ENCODE measurements at places on chromosomes 2 and 18.
A peak's percentile ranks its signal among the peaks of the same experiment; 100 is the strongest.

DNA sequence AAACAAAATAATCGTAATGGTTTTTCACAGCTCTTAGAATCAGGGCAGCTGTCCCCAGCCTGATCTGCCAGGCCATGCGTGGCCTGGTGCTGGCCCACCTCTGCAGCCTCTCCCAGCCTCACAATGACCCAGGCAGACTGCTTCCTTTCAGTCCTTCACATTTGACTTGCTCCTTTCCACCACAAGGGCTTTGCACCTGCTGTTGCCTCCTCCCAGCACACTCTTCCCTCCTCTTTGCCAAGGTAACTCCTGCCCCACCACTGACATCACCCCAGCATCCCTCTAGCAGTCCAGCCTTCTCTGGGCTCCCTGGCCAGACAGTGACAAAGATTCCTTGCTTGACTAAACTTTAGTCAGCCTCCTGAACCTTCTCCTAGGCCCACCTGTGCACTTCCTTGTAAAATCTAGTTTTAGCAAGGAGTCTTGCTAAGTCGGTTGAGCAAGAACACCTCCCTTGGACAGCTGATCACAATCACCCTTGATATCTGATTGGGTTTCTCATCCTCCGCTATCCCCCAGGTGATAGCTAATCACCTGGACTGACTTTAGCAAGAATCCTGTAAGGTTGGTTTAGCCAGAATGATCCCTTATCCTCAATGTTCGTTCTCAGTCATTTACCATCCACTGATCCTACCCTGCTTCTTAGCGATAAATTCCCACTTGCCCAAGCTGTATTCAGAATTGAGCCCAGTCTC, 16.2 kb upstream of the RAB11FIP5 start:
- DNase-seq, result no peak

DNA sequence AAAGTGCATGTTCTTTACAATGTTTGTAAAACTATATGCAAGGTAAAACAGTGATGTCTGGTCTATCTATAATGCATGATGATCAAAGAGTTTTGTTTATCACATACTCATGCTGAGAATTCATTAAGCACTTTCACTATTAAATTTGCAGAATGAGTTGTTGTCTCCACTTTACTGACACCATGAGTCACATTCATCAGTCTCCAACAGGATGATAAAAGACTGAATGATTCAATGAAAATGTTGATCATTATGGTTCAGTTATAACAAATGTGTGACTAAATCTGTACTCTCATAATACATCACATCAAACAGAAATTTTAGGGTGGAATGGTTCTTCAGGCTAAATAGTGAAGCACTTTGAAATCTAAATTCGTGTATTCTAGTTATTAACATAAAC, 129.0 kb downstream of the ERBB4 start:
- DNase-seq, result no peak

GRCh38 chr2:153311432-153311831, 167.1 kb downstream of the RPRM start:
- DNase-seq, result peak; percentile 35

DNA sequence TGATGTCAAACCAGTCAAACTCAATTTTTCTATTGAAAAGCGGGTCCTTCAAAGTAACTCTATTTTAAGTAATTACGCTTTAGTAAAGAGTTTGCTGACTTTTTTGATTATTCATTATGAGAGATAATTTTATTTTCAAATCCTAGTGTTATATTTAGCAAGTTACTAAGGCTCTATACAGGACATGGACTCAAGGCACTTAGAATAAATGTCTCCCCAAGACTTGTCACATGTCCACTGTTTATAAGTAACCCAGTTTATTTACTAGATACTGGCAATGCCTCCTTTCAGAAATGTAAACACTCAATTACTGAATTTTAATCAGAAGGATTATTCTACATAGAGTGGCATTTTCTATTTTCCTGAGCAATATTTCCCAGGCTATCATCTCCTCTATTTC, 638.1 kb downstream of the ERBB4 start:
- DNase-seq, result no peak

- DNase-seq, result peak; percentile 77
These were observed 13.1 kb downstream of the HS6ST1 start for GRCh38 chr2:128305555-128306080.

DNA sequence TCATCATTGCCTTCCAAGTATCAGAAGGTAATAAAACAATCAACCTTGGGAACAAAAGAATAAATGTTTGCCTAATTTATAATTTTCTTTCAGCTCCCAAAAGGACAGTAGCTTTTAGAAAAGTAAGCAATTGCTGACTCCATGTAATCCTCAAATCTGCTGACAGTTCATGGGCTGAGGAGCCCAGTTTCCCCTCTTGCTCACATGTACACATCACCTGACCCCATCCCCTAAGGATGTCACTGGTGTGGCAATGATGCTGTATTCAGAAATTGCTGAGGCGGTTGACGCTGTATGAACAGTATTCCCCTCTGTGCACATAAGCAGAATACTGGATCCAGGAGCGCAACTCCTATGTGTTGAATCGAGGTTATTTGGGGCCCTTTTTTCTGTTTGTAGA, 56.1 kb upstream of the LYPD1 start:
- no peak for DNase-seq

- DNase-seq, result no peak
These were observed 313.8 kb downstream of the PDE11A start for GRCh38 chr2:177758591-177759371.

DNA sequence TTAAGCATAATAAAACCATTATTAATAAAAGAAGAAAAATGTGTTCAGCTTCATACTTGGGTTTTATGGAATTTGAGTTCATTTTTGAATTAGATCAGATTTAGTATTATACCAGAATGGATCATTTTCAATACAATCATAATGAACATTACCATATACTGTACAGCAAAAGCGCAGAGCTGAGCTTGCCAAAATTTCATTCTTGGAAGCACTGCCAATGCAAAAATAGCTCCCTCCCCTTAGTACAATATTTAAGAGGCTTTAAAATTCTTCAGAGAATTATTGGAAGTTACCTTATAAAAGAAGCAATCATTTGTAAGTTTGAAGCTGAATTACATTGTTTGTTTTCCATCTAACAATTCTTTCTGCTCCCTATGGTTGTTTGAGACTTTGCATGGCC, 938.1 kb upstream of the SLC39A10 start:
- DNase-seq, result no peak

- no peak for DNase-seq
These were observed 164.6 kb downstream of the GULP1 start for GRCh38 chr2:188456114-188456909.

DNA sequence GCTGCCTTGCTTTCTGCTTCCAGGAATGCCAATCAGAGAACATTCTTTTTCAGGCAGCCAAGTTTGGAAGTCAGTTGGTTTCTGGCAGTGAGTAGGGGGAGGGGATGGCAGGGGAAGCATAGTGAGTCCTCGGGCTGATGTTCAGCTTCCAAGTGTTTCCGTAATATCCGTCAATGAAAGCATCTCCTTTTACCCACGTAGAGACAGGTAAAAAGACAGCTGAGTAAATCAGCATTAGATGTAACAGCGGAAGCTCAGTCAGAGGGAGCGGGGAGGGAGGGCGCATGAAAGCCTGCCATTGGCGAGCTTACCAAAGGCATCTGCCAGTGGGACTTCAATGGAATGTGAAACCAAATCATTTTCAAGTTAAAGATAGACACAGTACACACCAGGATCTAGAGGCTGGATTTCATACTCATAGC, 117.1 kb upstream of the DTNA start:
- no peak for DNase-seq

GRCh38 chr2:241957276-241957675, 87.7 kb downstream of the RTP5 start:
- no peak for DNase-seq

GRCh38 chr2:26666671-26667070, 25.5 kb upstream of the CIB4 start:
- no peak for DNase-seq

GRCh38 chr18:12301263-12302005, 6.6 kb upstream of the TUBB6 start:
- DNase-seq, result no peak

- no peak for DNase-seq
These were observed 399.3 kb downstream of the BCL11A start for GRCh38 chr2:60154142-60154541.

DNA sequence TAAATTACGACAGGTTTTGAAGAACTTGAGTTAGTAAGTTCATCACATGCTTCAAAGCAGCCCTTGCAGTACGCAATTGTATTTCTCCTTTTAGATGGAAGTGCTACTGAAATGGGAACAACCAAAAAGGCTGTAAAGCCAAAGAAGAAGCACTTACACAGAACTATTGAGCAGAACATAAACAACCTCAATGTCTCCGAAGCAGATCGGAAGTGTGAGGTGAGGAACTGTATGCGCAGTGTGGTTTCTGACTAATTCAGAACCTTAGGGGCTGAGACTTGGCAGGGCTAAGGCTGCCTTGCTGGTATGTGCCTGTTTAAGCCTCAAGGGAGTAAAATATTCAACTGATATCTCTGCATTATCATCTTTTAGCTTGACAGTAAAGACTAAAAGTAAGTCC, 8.4 kb downstream of the NCAPH start:
- DNase-seq, result no peak

- no peak for DNase-seq
These were observed 75.6 kb upstream of the TTC39C start for GRCh38 chr18:23938901-23939341.

GRCh38 chr2:170341684-170342623, 164.0 kb downstream of the MYO3B start:
- DNase-seq, result no peak

GRCh38 chr2:104430852-104431251, 423.1 kb upstream of the POU3F3 start:
- no peak for DNase-seq

- DNase-seq, result no peak
These were observed 35.8 kb downstream of the TCF7L1 start for GRCh38 chr2:85168942-85169341.

- no peak for DNase-seq
These were observed 455.9 kb upstream of the HS6ST1 start for GRCh38 chr2:128774320-128775216.

- no peak for DNase-seq
These were observed 222.4 kb upstream of the RAB12 start for GRCh38 chr18:8386669-8387380.

GRCh38 chr2:197247083-197247482, 63.5 kb downstream of the ANKRD44 start:
- no peak for DNase-seq

DNA sequence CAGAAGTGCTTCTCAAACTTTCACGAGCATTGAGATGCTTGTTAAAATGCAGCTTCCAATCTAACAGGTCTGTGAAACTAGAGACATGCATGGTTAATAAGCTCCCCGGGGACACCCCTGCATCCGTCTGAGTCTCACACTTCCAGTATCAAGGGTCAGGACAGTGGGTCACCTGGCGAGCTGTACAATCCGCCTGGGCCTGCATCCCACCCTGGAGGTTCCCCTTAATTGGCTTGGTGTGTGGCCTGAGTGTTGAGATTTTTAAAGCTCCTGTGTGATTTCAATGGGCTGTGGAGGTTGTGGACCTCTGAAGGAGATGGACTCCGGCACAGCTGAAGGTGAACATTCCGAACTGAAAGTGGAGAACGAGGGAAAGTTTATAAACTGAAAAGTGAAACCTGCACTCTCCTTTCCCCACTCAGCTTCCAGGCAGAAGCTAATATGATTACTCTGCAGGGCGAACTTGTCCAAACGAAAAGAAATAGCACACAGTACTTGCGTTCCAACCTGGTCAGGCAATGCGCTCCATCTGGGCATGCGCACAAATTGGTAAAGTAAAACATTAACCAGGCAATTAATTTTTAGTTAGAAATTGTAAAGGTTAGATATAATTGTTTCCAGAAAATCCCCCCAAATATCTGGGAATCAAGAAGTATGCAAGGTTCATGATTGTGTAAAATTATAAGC, 191.7 kb upstream of the ALKAL2 start:
- DNase-seq, result no peak

- DNase-seq, result peak; percentile 36
These were observed 595 bp upstream of the HDHD2 start for GRCh38 chr18:47150824-47151366.

- no peak for DNase-seq
These were observed 35.6 kb downstream of the GLI2 start for GRCh38 chr2:120771111-120771780.

DNA sequence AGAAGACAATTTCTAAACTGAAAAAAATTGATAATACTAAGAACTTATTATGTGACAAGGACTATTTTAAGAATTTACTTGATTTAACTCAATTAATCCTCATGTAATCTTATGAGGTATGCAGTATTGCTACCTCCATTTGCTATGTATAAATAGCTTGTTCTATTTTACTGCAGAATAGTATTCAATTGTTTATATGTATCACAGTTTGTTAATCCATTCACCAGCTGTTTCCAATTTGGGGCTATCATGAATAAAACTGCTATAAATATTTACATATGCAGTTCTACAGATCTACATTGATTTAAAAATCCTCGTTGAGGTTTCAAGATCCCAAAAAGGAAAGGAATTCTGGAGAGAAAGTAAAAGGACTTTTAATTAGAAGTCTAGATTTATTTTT, 54.8 kb upstream of the DOCK10 start:
- DNase-seq, result no peak

GRCh38 chr2:239375278-239376061, 25.4 kb downstream of the HDAC4 start:
- no peak for DNase-seq

- no peak for DNase-seq
These were observed 574.3 kb upstream of the POU3F3 start for GRCh38 chr2:104279646-104280045.

GRCh38 chr2:8285898-8286297, 396.0 kb upstream of the ID2 start:
- no peak for DNase-seq

GRCh38 chr2:80624062-80624461, 319.5 kb upstream of the LRRTM1 start:
- DNase-seq, result no peak

DNA sequence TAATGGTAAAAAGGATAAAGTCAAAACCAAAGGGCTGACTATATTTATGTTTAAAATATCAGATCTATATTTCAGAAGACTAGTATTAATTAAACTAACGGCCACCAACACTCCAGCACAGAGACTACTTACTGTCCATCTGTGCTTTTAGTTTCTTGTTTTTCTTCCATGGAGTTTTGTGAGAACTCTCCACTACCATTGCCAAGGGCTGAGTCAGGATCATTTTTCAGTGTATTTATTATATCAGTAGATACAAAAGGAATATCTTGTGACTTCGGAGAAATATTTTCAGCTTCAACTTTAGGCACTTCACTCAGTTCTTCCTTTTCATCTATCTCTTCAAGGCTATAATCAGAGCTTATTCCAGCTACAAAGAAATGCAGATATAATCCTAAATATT, 79.1 kb upstream of the GRB14 start:
- no peak for DNase-seq

GRCh38 chr2:146414456-146414855, 1430.4 kb upstream of the ACVR2A start:
- no peak for DNase-seq

- no peak for DNase-seq
These were observed 152.5 kb downstream of the PLEKHA3 start for GRCh38 chr2:178632729-178633128.
